ENCODE measurements at places on chromosomes 16 and 17.
A peak's percentile ranks its signal among the peaks of the same experiment; 100 is the strongest.

- DNase-seq, result no peak
Observed at GRCh38 chr16:19182481-19182880, 14.4 kb downstream of the SYT17 start.

GRCh38 chr16:62010186-62010585 is 26.1 kb downstream of the CDH8 start:
- DNase-seq, result no peak

DNA sequence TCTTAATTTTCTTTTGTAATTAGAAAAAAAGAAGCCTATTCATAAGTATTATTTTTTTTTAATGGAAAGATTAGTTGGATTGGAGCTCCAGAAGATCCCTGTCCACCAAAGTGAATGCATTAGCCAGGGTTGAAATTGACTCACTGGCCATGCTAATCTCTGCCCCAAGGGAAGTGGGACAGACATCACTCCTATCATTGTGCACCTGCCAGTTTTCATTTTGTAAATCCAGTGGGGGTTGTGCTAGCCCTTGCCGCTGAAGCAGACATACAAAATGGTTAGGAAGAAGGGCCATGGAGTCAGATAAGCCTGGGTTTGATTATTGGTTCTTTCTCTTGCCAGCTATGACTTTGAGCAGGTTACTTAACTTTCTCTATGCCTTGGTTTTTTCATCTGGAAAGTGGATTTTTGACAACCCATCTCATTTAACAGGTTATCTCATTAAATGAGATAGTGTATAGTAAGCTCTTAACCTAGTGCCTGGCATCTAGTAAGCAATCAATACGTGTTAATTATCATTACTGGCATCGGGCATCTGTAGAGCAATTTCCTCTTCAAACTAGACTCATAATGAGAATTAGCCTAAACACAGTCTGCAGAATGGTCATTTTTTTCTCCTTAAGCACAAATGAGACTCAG is 216.9 kb downstream of the IRX3 start:
- DNase-seq, result no peak

DNA sequence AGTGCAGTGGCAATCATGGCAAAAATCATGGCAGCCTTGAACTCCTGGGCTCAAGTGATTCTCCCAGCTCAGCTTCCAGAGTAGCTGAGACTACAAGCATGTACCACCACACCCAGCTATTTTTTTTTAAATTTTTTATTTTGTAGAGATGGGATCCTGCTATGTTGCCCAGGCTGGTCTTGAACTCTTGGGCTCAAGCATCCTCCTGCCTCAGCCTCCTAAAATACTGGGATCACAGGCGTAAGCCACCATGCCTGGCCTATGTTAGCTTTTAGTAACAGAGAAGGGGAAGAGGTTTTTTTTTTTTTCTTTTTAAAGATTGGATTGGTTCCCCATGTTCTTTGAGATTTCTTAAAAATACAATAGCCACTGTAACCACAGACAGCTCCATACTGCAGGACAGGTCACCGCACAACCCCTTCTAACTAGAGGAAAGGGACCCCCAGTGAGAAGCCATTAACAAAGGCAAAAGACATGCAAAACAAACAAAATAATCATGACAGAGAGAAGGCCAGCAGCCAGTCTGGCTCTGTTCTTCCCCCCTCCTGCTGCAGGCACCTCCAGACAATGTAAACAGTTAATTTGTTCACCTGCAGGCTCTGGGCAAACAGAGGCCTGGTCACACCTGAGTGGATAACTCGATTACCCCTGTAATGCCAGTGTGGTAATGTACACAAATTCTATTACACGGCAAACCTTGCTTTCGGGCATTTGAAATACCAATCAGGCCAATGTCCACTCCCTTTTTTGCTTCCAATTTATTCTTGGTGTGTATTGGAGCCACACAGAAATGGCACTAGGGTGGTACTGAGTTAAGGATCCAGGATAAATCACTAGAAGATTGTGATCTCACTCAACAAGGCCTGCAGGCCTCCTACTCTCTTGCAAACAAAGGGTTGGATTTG is 52.9 kb downstream of the SNX11 start:
- no peak for DNase-seq

- no peak for DNase-seq
Observed at GRCh38 chr17:57869617-57870282, 19.9 kb upstream of the MRPS23 start.

DNA sequence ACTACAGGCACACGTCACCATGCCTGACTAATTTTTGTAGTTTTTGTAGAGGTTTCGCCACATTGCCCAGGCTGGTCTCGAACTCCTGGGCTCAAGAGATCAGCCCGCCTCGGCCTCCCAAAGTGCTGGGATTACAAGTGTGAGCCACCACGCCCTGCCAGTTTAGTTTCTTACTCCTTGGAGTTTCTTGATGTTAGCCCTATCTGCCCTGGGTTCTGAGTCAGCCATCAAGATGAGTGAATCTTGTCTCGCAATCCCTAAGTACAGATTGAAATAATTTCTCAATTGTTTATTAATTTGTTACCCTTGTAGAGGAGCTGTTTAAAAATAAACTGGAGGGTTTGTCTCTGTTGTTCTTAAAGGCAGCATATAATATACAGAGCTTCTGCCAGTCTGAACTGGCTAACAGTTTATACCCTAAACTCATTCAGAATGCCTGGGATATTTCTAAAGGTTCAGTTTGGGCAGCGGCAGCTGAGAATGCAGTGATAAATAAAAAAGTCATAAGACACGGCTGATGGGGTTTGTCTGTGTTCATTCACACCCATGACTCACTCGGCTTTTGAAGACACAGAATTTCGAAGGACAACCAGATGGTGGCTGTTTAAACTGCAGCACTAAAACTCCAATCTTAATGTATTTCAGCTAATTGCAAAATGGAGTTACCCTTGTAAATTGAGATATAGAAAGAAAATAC is 39.6 kb downstream of the GPRC5B start:
- no peak for DNase-seq

- DNase-seq, result no peak
Observed at GRCh38 chr17:54969658-54970572, 1.4 kb downstream of the STXBP4 start.

DNA sequence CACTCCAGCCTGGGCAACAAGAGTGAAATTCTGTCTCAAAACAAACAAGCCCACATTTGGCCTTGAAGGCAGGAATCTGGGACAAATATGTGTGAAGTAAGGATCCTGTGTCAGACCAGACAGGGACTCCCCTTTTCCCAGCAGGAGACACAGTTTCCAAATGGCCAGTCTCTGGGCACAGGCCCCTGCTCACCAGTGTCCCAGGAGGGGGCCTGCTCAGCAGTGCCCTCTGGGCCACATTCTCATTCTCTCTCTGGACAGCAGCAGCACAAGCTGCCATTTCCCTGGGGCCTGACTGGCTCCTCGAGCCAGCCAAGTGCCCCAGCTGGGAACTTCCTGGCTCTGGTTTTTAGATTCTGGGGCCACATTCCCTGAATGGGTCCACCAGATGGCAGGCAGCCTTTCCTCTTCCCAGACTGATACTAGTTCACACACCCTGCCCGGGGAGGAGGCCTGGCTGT is 11.7 kb upstream of the MNT start:
- DNase-seq, result no peak

DNA sequence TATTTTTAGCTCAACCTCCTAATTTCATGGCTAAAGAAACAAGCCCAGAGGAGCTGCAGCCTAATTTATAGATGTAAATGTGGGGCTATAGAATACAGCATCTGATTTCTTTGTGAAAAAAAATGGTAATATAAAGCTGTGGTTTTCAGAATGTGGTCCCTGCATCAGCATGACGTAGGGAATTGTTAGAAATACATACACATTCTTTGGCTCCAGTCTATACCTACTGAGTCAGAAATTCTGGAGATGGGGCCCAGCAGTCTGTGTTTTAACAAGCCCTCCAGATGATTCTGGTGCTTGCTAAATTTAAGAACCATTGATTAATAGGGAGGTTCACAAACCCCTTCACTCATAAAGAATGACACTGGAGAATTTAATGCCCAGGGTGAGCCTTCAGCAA is 18.1 kb upstream of the MYH8 start:
- DNase-seq, result no peak

DNA sequence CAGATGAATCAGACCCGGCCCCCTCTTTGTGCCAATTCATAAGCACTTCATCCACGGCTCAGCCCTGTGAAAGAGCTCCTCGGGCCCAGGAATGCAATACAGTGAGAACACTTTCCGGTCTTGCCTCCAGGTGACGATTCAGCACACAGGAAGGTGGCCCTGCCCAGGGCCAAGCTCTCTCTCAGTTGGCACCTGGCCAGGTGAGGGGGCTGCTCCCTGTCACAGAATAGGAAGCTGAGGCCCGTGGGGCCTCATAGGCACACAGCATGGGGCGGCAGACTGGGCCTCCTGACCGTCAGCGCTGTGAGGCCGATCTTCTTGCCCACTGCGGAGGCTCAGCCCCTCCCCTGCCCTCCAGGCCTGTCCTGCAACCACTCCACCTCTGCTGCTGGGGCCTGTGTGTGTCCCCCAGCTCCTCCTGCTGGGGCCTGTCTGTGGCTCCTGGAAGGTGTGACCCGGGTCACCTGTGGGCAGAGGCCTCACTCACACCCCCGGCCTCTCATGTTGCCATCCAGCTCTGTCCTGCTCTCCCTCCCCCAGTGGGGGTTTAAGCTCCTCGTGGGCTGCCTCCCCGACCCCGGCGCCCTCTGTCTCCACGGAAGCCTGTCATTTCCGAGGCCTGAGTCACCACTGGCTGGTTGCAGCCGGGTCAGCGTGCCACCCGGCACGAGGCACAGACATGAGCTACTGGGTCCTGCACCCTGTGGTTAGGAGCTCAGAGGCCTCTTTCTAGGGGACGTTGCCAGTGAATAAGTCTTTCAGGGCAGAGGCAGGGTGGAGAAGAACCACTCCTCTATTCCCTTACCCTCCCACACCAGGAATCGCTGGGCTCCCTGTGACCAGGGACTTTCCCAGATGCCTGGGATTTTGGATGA is 114.4 kb downstream of the SEC14L1 start:
- no peak for DNase-seq

- no peak for DNase-seq
Observed at GRCh38 chr17:36926226-36926625, 11.0 kb upstream of the LHX1 start.

DNA sequence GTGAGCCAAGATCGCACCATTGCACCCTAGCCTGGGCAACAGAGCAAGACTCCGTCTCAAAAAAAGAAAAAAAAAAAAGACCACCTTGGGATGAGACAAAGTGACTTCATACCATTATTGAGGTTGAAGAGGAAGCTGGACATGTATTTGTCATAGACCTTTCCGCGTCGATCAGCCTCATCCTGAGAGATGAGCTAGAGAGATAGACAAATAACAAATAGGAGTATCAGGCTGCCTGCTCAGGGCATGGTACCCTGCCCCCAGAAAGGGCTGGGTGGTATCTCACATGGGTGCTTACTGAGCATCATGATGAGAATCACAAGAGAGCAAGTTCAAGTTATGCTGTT is 22.1 kb downstream of the CNTNAP1 start:
- DNase-seq, result no peak

GRCh38 chr16:64627781-64628180 is 494.1 kb downstream of the CDH11 start:
- DNase-seq, result no peak

- peak; percentile 14 for DNase-seq
Observed at GRCh38 chr17:67431249-67432015, 54.4 kb downstream of the PITPNC1 start.

- no peak for DNase-seq
Observed at GRCh38 chr16:66342294-66342900, 24.1 kb upstream of the CDH5 start.

GRCh38 chr16:70758786-70759185 is 42.2 kb downstream of the VAC14 start:
- DNase-seq, result no peak

DNA sequence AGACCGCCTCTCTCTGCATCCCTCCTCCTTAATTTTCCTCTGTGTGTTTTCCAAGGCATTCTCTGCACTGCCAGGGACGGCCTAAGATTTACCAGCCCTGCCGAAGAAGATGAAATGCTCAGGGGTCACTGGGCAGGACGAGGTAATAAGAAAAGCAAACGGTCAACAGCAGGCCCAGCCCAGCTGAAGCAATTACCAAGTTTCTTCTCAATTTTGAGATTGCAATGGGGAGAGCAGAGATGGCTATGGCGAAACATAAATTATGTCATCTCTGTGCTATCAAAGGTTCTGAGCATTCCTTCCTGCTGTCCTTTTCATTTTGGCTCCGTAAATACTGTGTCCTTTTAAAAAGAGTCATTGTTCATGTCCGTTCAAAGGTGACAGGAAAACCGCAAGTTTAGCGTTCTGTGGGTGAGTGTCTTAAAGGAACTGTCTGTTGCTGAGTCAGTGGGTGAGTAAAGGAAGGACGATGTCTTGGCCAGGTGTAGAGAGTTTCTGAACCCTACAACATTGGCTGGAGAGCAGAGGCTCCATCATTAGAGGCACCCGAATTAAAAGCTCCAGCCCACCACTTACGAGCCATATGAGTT is 753.9 kb upstream of the EEF2KMT start:
- DNase-seq, result no peak

GRCh38 chr17:9291912-9292560 is 270.7 kb downstream of the NTN1 start:
- peak; percentile 14 for DNase-seq

GRCh38 chr17:49393491-49394255 is 21.0 kb downstream of the PHB1 start:
- DNase-seq, result no peak

GRCh38 chr16:27706156-27706865 is 156.4 kb downstream of the KATNIP start:
- DNase-seq, result no peak

DNA sequence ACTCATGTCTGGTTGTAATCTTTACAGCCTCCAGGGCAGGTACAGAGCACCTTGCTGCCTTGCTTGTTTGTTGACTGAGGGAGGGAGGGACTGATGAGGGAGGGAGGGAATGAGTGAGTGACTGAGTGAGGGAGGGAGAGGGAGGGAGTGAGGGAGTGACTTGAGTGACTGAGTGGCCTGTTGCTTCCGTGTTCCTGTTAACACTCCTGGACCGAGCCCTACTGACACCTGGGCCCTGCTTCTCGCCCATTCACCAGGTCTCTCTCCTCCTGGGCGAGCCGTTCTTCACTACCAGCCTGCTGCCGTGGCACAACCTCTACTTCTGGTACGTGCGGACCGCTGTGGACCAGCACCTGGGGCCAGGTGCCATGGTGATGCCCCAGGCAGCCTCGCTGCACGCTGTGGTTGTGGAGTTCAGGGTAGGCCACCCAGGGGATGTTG is 41.2 kb downstream of the PRMT7 start:
- DNase-seq, result no peak

- no peak for DNase-seq
Observed at GRCh38 chr16:1519831-1520230, 13.6 kb upstream of the TMEM204 start.

DNA sequence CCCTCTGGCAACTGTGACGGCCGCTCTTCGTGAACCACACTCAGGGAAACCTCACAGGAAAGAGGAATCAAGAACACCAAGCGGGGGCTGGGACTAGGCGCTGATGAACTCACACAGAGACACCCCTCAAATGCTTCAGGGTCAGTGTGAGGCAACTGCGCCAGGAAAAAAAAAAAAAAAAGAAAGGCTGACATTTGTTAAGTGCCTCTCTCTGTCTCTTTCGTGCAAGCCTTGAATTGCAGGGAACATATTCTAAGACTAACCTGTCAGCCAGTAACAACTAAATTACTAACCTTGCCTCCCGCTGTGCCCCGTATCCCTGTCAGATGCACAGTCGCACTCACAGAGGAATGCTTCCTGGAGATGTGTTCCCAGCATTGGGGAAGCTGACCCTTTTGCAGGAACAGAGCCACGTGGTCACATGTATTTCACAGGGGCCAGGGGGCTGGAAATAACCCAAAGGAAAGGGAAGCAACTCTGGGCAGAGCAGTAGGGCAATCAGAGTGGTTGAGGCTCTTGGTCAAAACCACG is 247.8 kb downstream of the XYLT1 start:
- no peak for DNase-seq

GRCh38 chr16:65816556-65816955 is 549.9 kb upstream of the CDH5 start:
- DNase-seq, result no peak
